ENCODE measurements at places on chromosomes 6 and 20.

DNA sequence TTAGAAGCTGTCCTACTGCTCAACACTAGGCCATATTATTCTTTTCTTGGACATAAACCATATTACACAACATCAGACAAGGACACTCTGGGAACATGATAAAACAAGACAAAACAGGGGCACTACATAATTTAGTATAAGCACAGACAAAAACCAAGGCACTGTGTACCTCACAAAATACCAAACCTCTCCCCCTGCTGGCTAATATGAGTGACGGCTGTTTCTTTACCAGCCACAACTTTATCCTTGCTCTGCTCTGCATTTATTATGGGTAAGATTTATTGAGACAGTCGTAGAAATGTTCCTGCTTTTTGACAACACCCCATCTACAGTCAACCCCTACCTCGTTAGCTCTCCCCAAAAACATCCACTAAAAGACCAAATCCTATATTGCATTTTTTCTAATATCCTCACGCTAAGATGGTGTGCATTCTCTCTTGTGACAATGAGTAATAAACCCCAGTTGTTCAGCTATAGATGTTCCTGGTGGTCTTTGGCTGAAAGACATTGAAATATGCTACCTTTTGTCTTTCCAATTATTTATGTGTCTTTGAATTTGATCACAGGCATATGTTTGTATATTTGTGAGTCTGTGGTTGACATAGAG is 23.8 kb upstream of the POLR1H start:
- DNase-seq = no peak

DNA sequence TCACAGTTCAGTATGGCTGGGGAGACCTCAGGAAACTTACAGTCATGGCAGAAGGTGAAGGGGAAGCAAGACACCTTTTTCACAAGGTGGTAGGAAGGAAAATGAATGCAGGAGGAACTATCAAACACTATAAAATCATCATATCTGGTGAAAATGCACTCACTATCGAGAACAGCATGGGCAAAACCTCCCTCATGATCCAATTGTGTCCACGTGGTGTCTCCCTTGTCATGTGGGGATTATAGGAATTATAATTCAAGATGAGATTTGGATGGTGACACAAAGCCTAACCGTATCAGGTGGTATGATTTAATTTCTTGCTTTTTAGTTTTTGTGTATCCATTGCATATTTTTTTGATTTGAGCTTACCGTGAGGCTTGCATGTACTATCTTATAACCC is 133.2 kb upstream of the SYNCRIP start:
- DNase-seq = no peak

DNA sequence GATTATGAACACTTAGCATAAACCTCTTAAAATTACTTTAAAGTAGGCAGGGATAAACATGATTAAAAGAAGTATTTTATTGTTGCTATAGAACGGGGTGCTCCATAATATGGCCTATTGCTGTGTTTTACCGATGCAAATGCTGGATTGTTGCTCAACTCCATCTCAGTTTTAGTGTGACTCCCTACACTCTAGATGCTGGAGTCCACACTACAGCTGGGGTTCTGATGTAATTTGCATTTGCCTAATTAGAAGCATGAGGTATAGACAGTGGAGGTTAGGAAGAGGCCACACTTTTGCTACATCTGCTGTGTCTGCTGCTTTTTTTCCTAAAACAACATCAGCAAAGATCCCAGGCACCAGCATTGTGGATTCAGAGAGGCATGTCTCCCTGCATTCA is 6.7 kb upstream of the HMGN3 start:
- DNase-seq = no peak

- peak; percentile 23 for DNase-seq
Observed at GRCh38 chr6:166738386-166739116, 111.5 kb upstream of the RPS6KA2 start.

GRCh38 chr6:44228031-44228430 is 4.6 kb downstream of the SLC29A1 start:
- DNase-seq = no peak

DNA sequence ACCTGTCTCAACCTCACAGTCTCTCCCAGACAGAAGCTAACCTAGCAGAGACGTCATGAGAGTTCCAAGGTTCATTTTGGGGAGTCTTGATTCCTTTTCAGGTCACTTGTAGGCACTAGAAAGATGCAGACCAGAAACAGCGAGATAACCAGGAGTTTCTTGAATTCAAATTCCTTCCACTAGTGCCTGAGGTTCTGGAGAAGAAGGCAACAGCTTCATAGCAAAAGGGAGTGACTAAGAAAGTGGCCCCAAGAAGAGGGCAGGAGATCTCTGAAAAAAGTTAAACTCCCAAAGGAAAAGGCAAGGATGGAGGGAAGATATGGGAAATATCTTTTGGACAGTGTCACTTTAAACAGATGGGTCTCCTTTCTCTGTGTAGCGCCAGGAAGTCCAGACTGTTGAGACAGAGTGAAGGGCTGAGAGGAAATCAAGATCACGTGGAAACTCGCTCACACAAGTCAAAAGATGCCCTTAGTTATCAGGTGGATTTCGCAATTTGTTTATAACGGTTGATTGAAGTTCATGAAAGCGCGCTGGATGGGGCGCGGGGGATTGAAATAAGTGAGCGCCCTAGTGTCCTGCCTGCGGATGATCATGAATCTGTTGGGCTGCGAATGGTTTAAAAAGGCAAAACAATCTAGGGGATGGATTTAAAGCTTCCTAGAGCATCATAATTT is 4.8 kb upstream of the PRSS16 start:
- DNase-seq = no peak

GRCh38 chr20:44198872-44199271 is 11.7 kb downstream of the OSER1 start:
- no peak for DNase-seq

DNA sequence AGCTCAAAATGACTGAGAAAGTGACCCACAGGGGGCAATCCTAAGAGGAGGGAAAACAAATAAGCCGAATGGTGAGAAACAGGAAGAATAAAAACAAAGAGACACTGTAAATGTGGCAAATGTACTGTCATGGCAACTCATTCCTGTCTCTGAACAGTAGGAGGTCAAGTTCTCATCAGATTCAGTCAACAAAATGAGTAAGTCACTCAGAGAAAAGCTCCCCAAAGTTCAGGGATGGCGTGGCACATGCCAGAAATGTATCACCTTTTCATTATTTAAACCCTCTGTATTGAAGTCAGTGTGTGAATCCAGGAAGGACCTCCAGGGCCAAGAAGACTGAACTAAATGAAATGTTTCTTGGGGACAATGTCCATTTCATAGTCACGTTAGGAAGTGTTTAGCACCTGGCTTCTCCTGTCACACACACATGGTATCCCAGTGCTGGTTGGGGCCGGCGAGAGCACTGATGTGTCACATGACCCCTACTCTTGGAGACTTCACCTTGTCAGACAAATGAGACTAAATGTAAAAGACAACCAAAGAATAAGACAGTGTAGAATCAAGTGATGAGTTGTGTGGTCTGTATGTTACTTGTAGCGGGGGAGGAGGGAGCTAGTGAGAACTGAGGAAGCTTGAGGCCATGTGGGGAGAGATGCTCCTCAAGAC is 20.7 kb downstream of the CNR1 start:
- no peak for DNase-seq

DNA sequence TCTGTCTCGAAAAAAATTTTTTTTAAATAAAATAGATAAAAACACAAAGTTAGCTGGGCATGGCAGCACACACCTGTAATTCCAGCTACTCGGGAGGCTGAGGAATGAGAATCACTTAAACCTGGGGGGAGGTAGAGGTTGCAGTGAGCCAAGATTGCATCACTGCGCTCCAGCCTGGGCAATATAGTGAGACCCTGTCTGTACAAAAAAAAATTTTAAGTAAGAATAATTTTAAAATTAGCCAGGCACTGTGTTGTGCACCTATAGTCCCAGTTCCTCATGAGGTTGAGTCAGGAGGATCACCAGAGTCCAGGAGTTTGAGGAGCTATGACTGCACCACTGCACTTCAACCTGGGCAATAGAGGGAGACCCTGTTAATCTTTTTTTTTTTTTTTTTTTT is 149.2 kb upstream of the SHLD1 start:
- DNase-seq = no peak

DNA sequence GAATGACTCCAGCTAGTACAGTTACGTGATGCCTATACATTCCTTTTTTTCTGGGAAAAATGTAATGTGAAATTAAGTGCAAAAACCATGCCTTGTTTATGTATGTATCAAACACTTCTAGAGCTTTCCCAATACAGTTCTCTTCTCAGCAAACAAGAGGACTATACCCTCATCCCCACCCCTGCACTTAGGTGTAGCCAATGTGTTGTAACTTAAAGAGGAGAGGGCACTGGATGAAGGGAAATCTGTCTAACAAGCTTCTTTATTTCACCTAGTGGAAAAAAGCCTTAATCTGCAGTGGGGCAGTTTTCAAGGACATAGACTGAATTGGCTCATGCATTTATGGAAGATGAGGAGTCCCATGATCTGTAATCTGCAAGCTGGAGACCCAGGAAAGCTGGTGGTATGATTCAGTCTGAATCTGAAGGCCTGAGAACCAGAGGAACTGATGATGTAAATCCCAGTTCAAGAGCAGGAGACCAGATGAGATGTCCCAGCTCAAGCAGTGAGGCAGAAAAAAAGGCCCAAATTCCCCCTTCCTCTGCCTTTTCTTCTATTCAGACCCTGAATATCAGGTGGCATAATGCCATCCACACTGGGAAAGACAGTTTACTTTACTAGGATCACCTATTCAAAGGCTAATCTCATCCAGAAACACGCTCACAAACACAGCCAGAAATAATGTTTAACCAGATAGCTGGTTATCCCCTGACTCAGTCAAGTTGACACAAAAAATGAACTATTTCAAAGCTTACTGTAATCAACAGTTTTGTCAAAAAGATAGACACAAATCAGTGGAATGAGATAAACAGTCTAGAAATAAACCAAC is 25.8 kb upstream of the SLC17A3 start:
- DNase-seq = no peak

DNA sequence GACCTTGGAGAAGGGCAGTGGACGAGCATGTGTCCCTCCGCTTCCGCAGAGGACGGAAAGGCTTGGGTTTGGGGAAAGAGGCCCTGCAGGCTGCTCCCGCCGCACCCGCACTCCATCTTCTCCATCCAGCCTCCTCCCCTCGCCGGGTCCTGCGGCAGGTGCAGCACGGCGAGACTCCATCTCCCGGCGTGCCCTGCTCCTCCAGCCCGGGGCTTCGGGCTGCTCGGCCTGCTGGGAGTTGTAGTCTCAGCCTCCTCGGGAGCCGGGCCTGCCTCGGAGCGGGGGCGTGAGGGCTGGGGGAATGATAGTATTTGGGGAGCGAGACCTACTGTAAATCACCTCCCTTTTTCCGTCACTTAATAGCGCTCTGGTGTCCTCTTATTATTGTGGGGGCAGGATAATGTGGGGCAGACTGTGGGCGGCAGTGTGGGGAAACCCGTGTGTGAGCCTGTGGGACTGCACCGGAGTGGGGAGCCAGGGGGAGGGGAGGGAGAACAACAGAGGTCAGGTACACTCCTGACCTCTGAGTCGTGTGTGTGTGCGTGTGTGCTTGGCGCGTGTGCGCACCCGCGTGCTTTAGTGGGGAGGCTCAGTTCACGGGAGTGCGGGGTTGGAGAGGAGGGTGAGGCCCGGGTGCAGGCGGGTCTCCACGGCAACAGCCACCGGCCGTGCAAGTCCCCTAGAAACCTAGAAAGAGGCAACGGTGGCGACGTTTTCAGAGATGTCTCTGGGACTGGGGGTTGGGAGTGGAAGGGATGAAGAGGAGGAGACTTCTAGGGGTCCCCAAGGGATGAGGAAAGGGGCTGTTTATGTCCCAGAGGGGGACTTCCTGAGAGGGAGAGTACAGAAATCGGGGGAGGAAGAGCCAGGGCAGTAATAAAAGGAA is 4.1 kb downstream of the TTBK1 start:
- DNase-seq = no peak

- DNase-seq = no peak
Observed at GRCh38 chr20:8321001-8321400, 188.9 kb downstream of the PLCB1 start.

DNA sequence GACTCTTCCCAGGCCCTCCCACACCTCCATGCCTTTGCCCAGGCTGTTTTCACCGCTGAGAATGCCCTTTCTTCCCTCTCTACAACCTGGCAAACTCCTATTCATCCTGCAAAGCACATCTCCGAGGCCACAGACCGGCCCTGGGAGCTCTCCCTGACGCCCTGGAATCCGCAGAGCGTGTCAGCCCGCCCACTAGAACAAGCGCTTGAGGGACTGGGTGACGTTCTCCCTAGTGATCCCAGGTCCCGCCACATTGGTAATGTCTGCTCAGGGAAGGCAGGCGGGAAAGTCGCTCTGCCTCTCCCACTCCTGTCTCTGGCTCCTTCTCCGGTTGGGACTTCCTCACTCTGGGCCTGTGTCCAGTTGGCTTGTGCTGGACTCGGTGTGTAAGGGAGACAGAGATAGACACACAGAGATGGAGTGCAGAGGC is 61.6 kb downstream of the SRC start:
- peak; percentile 26 for DNase-seq

DNA sequence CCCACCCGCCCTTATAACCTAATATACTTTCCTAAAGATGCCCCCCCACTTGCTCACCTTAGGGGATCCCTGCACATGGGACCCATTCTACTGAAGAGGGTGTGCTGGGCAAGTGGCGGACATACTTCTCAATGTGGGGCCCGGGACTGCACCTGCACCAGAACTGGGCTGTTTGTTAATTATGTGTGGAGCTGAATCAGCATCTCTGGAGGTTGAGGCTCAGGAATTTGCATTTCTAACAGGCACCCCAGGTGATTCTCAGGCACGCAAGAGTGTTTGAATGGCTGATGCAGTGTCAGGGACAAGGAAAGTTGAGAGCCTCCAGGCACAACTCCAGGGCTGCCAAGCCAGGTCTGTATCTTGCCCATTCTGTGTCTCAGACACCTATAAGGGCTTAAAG is 8.9 kb upstream of the PTPRT start:
- DNase-seq = no peak

GRCh38 chr6:45419571-45420082 is 41.9 kb upstream of the SUPT3H start:
- DNase-seq = peak; percentile 70

- no peak for DNase-seq
Observed at GRCh38 chr20:12966468-12967085, 42.2 kb upstream of the SPTLC3 start.

DNA sequence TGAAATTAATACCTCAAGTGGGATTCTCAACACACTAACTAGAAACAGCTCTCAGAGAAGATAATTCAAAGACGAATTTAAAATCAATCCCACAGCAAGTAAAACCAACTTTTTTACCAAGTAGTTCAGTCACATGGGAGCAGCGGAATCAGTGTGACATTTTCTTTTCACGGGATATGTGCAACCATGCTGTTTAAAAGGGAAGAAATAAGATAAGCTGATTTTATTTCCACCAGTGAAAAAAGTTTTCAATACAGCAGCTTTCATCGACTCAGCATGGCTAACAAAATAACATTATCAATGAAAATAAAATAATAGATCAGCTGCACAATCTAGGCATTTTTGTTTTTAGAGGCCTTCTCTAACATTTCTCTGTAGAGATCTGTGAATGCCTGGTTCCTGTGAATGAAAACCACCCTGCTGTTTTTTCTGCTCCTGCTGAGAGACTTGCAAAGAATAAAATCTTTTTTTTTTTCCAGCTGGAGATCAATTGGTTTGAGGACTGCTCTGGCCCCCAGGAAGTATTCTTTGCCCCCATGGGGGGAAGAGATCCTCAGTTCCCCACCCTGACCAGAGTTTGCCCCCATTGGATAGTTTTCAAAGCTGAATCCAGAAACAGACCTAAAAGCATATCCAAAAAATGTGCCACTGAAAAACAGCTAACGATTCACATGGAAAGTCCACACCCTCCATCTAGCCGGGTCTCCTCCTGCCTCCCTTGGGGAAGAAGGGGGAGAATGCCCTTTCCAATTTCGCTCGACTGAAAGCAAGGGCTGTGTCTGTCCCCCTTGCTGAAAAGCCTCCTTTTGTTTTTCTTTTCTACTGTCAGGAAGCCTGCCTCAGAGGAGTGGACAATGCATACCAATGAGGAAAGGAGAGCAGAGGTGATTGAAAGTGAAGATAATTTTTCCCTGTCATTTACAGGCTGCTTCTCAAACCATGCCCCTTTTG is 317.6 kb downstream of the PRKN start:
- DNase-seq = no peak
